Eye (tissue), 1 donor: ENCODE measurements at places on chromosomes 4 and X.
A peak's percentile ranks its signal among the peaks of the same experiment; 100 is the strongest.

DNA sequence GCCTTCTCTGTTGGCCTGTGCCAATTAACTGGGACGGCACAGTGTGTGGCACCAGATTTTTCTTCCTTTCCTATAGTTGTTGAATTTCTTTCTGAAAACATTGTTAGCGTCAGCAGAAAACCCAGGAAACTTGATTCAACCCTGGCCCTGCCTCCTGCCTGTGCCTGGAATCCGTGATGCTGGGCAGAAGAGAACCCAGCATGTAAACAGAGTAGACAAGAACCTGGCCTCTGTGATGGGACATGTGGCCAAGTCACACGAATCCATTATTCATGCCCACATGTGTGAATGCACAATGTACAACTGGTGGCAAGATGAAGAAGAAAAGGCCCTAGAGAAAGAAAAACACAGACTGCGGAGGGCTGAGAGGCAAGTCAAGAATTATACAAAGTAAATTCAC is 111.4 kb downstream of the EFHC2 start:
- no peak for DNase-seq

- DNase-seq: no peak
Observed at GRCh38 chrX:46279925-46280313, 265.3 kb downstream of the ZNF674 start.

- no peak for DNase-seq
Observed at GRCh38 chr4:65661471-65661870, 8.8 kb downstream of the EPHA5 start.

GRCh38 chr4:24003926-24004325 is 114.1 kb upstream of the PPARGC1A start:
- DNase-seq: no peak

- DNase-seq: no peak
Observed at GRCh38 chr4:47598320-47598719, 113.2 kb downstream of the ATP10D start.

DNA sequence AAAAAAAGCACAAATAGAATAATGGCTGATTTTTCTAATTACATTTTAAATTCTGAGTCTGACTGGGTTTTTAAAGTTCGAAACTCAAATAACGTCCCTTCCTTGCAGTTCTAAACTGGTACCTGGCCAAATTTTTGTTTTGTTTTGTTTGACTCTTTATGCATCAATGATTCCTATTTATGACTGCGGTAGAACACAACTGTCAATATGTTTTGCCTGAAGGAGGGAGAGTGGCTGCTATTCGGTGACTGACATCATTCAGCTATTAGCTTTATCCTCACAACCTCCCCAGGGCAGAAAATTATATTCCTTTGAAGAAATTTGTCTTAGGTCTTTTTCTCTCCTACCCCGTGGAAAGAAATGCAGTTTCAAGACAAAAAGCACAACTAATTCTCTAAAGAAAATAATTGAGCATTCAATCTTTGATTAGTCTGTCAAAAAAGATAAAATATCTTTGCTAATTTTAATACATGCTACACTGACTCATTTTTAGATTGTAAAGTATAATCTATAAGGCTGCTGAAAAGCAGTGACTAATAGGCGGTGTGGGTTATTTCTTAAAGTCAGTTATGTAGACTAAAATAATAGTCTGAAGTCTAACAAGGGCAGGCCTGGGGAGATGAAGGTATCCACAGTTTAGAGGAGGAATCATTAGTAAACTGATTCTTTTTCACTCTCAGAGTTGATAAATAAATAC is 61.9 kb downstream of the TMEM150C start:
- peak; percentile 29 for DNase-seq

DNA sequence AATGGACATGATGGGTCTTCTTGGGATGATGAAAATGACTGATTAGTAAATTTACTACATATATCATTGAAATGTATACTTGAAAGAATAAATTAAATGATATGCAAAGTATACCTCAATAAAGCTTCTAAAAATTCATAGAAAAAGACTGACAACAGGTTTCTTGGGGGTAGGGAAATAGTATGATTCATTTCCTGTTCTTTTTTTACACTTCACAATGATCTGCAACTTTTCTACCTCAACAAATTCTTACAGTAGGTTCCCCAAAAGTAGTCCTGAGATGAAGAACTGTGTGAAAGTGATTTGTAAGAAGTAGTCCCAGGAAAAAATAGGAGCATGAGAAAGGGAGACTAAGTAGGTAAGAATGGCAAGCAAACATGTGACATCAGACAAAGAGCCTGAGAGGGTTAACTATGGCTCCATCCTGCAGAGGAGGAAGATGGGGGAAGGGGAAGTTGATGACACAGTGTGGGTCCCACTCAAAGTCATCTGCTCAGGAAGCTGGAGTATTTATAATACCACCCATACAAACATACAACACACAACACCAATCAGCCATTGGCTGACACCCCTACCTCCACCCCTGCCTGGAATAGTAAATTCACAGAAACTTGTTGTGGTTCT is 73.9 kb downstream of the ARHGAP6 start:
- no peak for DNase-seq

- DNase-seq: no peak
Observed at GRCh38 chrX:21838937-21839333, 482 bp upstream of the MBTPS2 start.

- DNase-seq: no peak
Observed at GRCh38 chr4:73272816-73273215, 14.2 kb upstream of the ANKRD17 start.

DNA sequence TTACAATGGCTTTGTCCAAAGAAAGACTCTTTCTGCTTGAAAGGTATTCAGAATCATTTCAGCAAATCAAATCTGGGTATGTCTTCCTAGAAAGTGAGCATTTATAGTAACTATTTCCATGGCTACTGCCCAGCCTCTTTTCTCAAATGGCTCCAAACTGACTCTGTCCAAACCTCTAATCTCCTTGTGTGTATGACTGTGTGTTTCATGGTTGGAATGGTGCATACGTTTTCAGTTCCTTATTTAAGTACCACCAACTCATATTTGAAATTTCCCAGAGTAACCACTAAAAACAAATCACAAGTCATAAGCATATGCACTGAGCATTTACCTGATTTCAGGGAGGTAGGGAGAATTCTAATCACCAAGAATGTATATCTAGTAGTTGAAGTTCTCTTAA is 106.0 kb downstream of the TMEM144 start:
- no peak for DNase-seq

GRCh38 chr4:81052119-81053068 is 21.9 kb downstream of the BMP3 start:
- DNase-seq: peak; percentile 90
